Renal cortical epithelial cell (primary cell): ENCODE measurements at places on chromosomes 11 and 22. TPM values are rescaled to one million over a fixed set of nuclear protein-coding genes. Genes with fewer than 3 reads are reported as not detected.

- DNase-seq, result no peak
Measured at GRCh38 chr11:73292525-73292894, 15.6 kb upstream of the ARHGEF17 start.

GRCh38 chr11:17639781-17640180 is 79.6 kb upstream of the MYOD1 start:
- no peak for DNase-seq

The SIK3 gene
- total RNA-seq, result 7.6 and 31.3 TPM in 2 replicates

GRCh38 chr11:44906649-44907048 is 44.0 kb downstream of the TP53I11 start:
- DNase-seq, result no peak

DNA sequence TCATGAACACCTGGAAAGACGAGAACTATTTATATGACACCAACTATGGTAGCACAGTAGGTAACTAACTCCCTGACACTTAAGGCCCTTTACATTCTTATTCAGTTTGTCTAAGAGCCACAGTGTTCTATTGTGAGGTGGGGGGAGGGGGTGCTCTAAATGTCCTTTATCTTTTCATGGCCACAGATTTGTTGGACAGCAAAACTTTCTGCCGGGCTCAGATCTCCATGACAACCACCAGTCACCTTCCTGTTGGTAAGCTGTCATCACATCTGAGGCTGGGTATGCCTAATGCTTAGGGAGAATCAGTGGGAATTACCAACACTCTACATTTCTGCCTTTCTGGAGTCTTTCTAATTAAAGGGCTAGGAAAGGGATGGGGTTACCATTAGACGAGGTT is 30.7 kb downstream of the EHF start:
- no peak for DNase-seq

- DNase-seq, result peak; percentile 94
Measured at GRCh38 chr11:102244681-102245409, 72.4 kb upstream of the BIRC3 start.

DNA sequence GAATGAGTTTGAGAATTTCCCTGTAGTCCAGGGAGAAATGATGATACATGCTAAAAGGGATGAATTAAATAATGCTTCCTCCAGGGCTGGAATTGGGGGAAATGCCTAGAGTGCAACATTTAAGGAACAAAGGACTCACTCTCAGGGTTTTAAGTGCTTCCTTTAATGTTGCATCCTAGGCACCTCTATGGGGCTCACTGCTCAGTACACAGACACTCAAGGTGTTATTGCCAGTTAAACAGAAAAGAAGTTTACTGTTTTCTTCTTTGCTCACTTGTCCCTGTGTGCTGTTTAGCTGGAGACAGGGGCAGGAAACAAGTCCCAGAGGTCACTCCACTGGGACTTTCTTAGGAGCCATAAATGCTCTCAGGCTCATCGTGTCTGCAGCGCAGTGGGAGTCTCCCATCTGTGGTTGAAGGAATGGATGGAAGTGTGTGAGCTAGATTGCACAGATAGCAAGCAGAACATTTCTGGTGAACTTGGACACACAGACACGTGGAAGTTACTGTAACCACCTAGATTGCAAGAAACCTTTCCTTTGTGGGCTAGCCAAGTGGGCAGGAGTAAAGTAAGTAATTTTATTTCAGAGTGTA is 8.4 kb upstream of the OR52H1 start:
- no peak for DNase-seq

- no peak for DNase-seq
Measured at GRCh38 chr11:67230406-67230805, 35.9 kb upstream of the GRK2 start.

The KRTAP5-8 gene
- not detected in 2 replicates for total RNA-seq

- no peak for DNase-seq
Measured at GRCh38 chr11:32435942-32436750, 807 bp upstream of the WT1 start.

GRCh38 chr22:48975316-48975741 is 852.3 kb downstream of the BRD1 start:
- DNase-seq, result no peak

The ARFIP2 gene
- total RNA-seq, result 64.5 and 78.0 TPM in 2 replicates

The TMPRSS13 gene
- 0.17 TPM in 1 of 2 replicates, not detected in the other for total RNA-seq

- DNase-seq, result no peak
Measured at GRCh38 chr11:3217818-3218482, 663 bp downstream of the MRGPRG start.
